Activated CD4-positive, alpha-beta memory T cell treated with anti-CD3 and anti-CD28 coated beads for 36 hours (primary cell): ENCODE measurements at places on chromosomes 1 and 21. TPM values are rescaled to one million over a fixed set of nuclear protein-coding genes. Genes with fewer than 3 reads are reported as not detected.

The WNT9A gene
- total RNA-seq: 0.07 TPM

The CLCA2 gene
- total RNA-seq: not detected

- no peak for DNase-seq
These were observed 1.2 kb downstream of the TEKT2 start for GRCh38 chr1:36085126-36085525.

DNA sequence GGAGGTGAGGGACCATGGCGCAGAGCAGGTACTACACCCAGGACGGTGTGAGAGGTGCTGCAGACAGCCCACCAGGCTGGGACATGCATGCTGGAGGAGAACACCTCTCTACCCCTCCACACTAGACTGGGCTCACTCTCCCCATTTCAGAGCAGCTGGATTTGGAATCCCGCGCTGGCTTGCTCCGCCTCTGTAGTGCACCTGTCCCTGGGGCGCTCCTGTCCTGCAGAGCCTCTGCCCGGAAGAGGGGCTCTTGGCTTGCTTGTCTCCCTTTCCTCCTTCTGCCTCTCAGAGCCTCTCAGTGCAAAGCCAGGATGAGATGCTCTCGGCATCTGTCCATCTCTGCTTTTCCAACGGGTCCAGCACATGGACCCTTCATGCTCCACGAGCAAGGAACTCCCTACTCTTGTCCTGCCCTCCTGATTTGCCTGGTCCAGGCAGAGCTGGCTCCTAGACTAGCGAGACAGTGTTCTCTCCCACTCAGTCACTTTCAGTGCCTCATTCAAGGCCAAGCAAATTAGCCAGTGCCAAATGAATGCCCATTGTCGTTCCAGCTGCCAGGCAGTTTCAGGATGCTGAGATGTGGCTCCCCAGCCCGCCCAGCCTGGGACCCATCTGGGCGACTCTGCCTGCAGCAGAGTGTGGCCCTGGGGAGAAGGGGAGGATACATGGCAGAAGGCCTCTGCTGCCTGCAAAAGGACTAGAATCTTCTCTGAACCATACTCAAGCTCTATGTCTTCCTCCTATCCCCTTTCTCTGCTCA lies 33.7 kb downstream of the CDCA8 start:
- DNase-seq: no peak

GRCh38 chr1:165698761-165699052 lies 345 bp upstream of the ALDH9A1 start:
- no peak for DNase-seq
